Left renal cortex interstitium (tissue), 4 donors: ENCODE measurements at places on chromosomes 11 and 22. TPM values are rescaled to one million over a fixed set of nuclear protein-coding genes. Genes with fewer than 3 reads are reported as not detected.

The NLRP14 gene
- 0.43 TPM for polyA plus RNA-seq

The ELF5 gene
- 53.8 TPM for polyA plus RNA-seq

- DNase-seq: no peak
Measured at GRCh38 chr11:66887526-66887925, 30.7 kb downstream of the LRFN4 start.

GRCh38 chr11:111966678-111967077, 29.5 kb downstream of the DIXDC1 start:
- no peak for DNase-seq

DNA sequence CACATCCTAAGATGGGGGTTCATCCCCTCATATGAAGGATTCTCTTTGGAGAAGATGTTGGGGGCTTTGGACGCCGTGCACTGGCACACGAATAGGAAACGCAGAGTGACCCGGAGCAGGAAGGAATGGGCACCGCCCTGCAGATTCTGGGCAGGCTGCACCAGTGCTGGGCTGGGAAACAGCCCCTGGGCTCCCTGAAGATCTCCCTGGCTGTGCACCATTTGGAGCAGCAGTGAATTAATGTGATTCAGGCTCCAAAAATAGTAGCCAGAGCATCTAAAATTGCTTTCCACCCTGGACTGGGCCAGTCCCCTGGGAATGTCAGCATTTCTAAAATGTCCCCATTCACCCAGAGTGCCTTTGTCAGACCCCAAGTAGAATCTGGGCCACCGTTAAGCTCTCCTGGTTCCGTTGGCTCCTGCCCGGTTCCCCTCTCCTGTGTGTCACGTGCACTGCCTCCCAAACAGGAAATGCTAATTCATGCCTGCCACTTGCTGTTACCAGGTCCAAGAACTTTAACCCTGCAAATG, 18.6 kb downstream of the IRAG1 start:
- no peak for DNase-seq

GRCh38 chr11:40130427-40130826, 1329.0 kb downstream of the LRRC4C start:
- no peak for DNase-seq

GRCh38 chr22:27959335-27960090, 40.5 kb upstream of the PITPNB start:
- no peak for DNase-seq

DNA sequence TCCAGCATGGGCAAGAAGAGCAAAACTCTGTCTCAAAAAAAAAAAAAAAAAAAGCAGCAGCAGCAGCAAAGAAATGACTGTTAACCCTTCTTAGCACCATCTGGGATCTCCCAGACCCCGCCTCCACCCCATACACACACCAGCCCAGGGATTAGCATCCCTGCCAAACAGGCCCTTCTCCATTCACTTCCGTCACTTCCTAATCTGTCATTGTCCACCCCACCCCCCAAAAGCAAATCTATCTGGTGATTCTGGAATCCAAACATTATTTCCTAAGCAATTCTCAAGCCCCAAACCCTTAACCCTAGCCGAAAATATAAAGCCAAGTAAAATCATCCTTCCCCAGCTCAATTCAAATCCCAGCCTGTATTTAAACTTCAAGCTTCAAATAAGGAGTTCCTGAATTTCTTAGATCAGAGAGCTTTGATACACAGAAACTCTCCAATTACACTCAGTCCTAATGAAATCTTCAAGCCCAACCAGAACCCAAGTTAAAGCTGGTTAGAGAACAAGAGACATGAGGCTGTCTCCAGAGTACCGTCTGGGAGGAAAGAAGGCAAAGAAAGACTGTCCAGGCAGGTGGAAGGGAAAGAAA, 6.0 kb upstream of the AHNAK start:
- no peak for DNase-seq

- no peak for DNase-seq
Measured at GRCh38 chr11:9796854-9797253, 133.0 kb downstream of the SWAP70 start.

DNA sequence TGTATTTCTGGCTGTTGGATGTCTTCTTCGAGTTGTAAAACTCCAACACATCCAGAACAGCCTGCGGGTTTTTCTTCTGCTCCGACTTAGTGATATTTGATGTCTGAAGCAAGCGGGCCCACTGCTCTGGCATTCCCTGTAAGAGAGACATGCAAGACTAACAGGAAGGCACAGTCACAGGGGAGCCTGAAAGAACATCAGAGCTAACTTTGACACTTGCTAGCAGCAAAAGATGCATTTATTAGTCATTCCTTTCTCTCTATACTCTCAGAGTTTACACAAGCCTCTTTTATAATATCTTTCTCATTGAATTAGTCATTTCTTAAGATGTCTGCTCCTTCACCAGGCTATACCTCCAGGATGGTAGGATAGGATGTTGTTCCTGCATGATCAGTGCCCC, 77.8 kb upstream of the GDPD4 start:
- DNase-seq: no peak

DNA sequence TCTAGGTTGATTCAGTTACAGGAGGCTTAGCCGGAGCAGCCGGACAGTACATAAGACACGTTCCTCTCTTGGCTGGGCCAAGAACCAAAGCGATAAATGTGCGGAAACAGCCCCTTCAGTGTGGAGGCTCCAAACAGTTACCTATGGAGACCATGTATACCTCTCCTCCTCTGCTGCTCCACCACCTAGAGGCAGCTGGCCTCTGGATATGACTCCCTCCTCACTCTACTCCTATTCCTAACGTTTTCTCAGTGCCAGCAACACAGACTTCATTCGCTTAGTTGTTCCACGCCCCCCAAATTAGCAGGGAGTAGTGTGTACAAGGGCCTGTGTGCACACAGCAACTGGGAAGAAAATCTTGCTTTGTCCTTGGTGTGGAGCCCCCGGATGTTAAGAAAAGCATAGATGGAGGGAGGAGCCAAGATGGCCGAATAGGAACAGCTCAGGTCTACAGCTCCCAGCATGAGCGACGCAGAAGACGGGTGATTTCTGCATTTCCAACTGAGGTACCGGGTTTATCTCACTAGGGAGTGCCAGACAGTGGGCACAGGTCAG, 362.3 kb upstream of the KIRREL3 start:
- DNase-seq: no peak
